A549 treated with GW870086 at 1 μM for 4 hours (cell line): ENCODE measurements at places on chromosomes 7 and 10. TPM values are rescaled to one million over a fixed set of nuclear protein-coding genes. Genes with fewer than 3 reads are reported as not detected.

The ADRB1 gene
- total RNA-seq, result 0.62 to 1.6 TPM (median 1.1 TPM) in 5 replicates

The CPED1 gene
- total RNA-seq, result not detected in 5 replicates

The CUX1 gene
- total RNA-seq, result 40.6 to 48.7 TPM (median 47.3 TPM) in 5 replicates

The FAM25A gene
- not detected in 5 replicates for total RNA-seq

The FAM171A1 gene
- 19.7 to 22.7 TPM (median 21.5 TPM) in 5 replicates for total RNA-seq

The FAM25G gene
- total RNA-seq, result 1.3 to 2.7 TPM in 2 of 5 replicates, not detected in the others

The TMEM176A gene
- total RNA-seq, result not detected in 5 replicates

The OR9A2 gene
- total RNA-seq, result not detected in 5 replicates

The FAM25C gene
- 1.0 to 2.3 TPM (median 1.8 TPM) in 4 of 5 replicates, not detected in the other for total RNA-seq

The VWDE gene
- total RNA-seq, result 0.31 to 0.76 TPM (median 0.57 TPM) in 5 replicates

The LRGUK gene
- total RNA-seq, result 0.23 to 0.60 TPM (median 0.34 TPM) in 5 replicates

The PPP1R9A gene
- total RNA-seq, result 2.1 to 4.0 TPM (median 3.8 TPM) in 5 replicates

The CCL26 gene
- 7.1 to 12.1 TPM (median 8.5 TPM) in 5 replicates for total RNA-seq

The TRPV5 gene
- not detected in 5 replicates for total RNA-seq

The IDI1 gene
- total RNA-seq, result 25.6 to 33.0 TPM (median 29.8 TPM) in 5 replicates

The PNLIPRP3 gene
- not detected in 5 replicates for total RNA-seq

The NPTX2 gene
- 0.10 to 0.27 TPM (median 0.13 TPM) in 5 replicates for total RNA-seq

The EBF3 gene
- 0.10 to 0.27 TPM (median 0.18 TPM) in 5 replicates for total RNA-seq

The TSC22D4 gene
- 37.3 to 47.4 TPM (median 46.6 TPM) in 5 replicates for total RNA-seq

The ASAH2 gene
- 0.38 to 5.0 TPM (median 2.9 TPM) in 5 replicates for total RNA-seq

The MAPK8 gene
- total RNA-seq, result 23.7 to 40.7 TPM (median 37.9 TPM) in 5 replicates

The UFSP1 gene
- total RNA-seq, result 3.9 to 6.9 TPM (median 5.1 TPM) in 5 replicates
